CD4-positive, alpha-beta T cell treated with Interleukin-6 for 4 hours (primary cell): ENCODE measurements at places on chromosomes 1 and 21.

GRCh38 chr1:204984499-204984898 is 58.5 kb upstream of the CNTN2 start:
- no peak for DNase-seq

DNA sequence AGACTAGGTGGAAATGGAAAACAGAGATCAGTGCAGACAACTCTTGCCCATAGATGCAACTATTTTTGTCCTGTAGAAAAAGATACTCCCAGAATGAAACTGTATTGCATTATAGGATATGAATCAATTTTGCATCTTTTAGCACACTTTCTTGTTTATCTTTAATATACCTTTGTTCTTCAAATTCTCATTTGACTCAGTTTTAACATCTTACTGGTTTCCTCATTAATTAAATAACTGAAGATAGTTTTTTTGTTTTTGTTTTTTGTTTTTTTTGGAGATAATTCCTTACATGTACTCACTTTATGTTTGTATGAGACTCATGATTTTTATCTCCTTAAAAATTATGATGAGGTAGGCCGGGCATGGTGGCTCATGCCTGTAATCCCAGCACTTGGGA is 10.9 kb upstream of the CAMTA1 start:
- no peak for DNase-seq

DNA sequence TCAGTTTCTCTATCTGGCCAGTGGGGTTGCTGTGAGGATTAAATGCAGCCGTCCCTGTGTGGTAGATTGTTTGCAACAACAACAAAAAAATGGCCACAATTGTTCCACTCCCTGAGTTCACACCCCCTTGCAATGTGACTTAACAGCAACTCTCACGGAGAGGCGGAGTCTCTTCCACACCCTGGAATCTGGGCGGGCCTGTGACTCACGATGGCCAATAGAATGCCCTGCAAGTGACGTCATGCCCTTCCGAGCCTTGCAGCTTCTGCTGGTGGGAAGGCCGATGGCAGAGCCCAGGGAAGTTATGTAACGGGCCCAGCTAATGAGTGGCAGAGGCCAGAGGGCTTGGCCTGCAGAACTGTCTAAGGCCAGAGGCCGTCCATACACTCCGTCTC is 87.9 kb downstream of the RIPK4 start:
- no peak for DNase-seq

- peak; percentile 16 for DNase-seq
Measured at GRCh38 chr1:235015291-235015985, 113.2 kb downstream of the TOMM20 start.

- DNase-seq = no peak
Measured at GRCh38 chr1:114350731-114351445, 160.1 kb downstream of the TRIM33 start.

GRCh38 chr1:21268281-21269239 is 21.7 kb downstream of the ECE1 start:
- DNase-seq = no peak

- no peak for DNase-seq
Measured at GRCh38 chr21:16514316-16514715, 784.5 kb downstream of the USP25 start.

- DNase-seq = no peak
Measured at GRCh38 chr21:41523175-41523574, 15.2 kb upstream of the TMPRSS2 start.

DNA sequence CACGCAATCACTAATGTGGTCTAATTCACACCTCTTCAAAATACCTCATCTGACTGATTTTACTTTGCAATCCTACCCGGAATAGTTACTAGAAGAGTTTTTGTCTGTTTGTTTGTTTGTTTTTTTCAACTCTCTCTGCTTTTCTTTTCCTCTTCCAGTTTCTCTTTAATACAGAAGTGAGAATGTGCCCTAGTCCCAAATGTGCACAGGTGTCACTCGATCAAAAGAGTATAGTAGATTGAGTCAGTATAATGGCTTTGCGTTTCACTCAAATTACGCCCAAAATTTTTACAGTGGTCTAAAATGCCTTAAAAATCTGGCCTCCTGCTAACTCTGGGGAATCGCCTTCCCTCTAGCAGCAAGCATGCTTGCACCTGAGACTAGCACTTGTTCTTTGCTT is 1536.8 kb downstream of the KCNT2 start:
- DNase-seq = no peak

- no peak for DNase-seq
Measured at GRCh38 chr1:157517016-157517415, 35.3 kb downstream of the FCRL5 start.

- DNase-seq = no peak
Measured at GRCh38 chr1:82152356-82153271, 351.9 kb downstream of the ADGRL2 start.

DNA sequence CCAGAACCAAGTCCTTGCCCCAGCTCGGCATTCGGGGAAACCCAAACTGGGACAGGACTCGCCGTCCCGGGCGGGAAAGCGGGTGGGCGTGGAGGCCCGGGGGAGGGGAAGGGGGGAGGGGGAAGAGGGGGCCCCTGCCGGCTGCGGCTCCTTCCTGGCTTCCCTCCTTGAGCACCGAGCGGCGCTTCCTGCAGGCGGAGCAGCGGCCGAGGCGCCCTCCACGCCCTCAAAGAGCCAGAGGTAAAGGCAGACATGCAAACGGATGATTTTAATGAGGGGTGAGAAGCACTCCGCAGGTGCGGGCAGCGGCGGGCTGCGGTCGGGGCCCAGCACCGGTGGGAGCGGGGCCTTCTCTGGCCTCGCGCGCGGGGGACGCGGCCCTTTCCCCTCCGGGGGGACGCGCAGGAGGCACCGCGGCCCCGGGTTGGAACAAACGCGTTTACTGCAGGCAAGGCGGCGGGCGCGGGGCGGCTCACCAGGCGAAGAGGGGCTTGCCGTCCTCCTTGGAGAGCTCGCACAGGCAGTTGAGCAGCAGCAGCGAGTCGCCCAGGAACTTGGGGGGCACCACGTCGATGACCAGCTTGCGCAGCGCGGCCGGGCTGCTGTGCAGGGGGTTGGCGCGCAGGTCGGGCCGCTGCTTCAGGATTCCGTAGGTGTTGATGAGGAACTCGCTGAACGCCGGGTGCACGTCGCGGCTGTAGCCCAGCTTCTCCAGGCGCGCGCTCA is 5.7 kb upstream of the FTCD start:
- DNase-seq = no peak

DNA sequence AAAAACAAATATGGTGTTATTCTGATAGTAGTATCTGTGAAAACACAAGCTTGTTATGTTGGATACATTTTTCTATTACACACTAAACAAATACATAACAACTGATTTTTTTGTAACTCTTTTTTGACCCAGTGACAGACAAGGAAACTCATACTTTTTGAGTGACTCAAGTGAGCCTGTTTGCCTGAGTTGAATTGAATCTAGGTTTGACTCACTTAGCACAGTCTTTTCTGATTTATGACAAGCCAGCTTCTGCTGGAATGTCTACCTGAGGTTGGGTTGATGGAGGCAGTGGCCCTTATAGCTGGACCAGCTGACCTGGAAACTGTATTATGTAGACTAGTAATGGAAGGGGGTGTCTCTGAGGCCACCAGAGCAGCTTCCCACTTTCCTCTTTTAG is 4.2 kb upstream of the CLCA4 start:
- no peak for DNase-seq

GRCh38 chr1:18411820-18412641 is 68.7 kb upstream of the KLHDC7A start:
- DNase-seq = no peak

- DNase-seq = no peak
Measured at GRCh38 chr1:241957692-241958494, at the start of gene BECN2. BECN2 (plus strand) TSS chr1:241957767; CDS start chr1:241957767, 0 bp downstream.

DNA sequence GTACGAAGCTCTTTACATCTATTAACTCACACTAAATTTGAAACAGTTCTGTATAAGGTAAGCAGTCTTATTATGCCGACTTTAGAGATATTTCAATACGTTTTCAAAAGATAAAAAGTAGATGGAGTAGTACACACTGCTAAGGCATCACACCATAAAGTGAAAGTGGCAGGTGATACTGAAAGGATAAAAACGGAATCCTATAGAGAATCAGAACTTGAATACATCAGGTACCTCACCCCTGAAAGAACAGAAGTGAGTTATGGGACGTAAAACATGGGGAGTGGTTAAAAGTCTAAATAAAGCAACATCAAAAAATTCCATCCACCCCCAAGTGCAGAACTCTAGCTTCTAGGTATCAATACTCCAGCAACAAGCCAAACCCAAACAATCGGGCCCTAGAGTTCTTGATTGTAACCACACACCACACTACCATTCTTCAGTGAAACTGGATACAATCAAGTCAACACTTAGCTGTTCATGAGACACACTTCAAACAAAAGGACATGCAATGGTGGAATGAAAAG is 142.6 kb downstream of the SMYD3 start:
- no peak for DNase-seq

DNA sequence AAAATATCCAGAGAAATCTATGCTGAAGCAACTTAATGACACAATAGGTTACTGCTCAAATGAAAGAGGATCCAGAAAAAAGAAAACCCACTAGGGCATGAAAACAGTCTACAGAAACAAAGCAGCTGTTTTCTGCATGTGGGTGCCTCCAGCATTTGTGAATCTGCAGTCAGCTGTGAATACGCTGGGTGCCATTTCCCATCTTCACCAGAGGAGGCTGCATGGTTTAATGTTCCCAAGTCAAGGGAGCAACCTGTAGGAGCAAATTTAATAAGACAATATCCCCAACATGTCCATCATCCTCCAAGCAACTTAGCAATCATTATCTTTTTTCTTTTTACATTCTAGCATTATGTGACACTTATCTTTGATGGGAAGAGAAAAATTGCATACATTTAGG is 396.6 kb downstream of the BRINP2 start:
- no peak for DNase-seq

DNA sequence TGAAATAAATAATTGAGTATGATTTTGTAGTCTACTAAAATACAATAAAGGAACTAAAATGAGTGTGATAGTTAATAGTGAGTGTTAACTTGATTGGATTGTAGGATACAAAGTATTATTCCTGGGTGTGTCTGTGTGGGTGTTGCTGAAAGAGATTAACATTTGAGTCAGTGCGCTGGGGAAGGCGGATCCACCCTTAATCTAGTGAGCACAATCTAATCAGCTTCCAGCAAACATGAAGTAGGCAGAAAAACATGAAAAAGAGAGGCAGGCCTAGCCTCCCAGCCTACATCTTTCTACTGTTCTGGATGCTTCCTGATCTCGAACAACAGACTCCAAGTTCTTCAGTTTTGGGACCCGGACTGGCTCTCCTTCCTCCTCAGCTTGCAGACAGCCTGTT is 1716.6 kb downstream of the MRPL39 start:
- DNase-seq = no peak

DNA sequence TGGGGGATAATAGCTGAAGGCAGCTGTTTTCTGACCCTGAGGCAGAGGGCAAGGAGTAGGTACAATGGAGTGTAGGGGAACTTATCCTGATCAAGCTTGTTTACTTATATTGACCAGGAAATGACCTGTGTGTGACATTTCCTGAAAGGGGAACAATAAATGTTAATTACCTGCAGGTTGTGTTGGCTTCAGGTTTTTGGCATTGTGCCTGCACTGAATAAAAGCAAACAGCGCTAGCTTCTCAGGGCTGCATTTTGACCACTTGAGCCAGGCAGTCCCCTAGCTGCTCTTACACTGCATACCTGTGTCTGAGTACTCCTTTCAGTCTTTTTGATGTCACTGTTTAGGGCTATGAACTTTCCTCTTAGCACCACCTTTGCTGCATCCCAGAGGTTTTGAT is 40.6 kb downstream of the DRAM2 start:
- DNase-seq = no peak
